ENCODE measurements at places on chromosomes 7 and 10. TPM values are rescaled to one million over a fixed set of nuclear protein-coding genes. Genes with fewer than 3 reads are reported as not detected.

- DNase-seq: no peak
These were observed 126.2 kb downstream of the RNF133 start for GRCh38 chr7:122572706-122573105.

DNA sequence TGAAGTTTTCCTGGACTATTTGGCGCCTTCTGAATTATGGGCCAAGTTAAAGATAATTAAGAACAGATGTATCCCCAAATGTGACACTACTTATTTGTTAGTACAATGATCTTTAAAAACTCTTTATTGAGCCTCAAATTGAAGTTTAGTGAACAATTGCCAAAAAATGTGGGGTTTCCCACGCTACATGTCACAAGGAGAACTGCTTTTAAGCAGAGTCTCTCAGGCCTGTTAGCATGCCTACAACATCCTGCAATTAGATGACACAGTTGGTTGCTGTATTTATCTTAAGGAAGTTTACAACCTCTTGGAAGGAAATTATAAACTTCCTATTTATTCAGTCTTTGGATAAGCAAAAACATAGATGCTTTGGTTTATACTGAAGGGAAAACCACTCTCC, 733.0 kb downstream of the TNS3 start:
- DNase-seq: no peak

Gene CDNF
- 1.2 TPM for total RNA-seq

GRCh38 chr7:114949231-114949630, 27.3 kb downstream of the MDFIC start:
- no peak for DNase-seq

Gene SPDYE1
- not detected for total RNA-seq

Gene AVPI1
- total RNA-seq: 182 TPM

Gene ACTL6B
- total RNA-seq: not detected

- peak; percentile 61 for DNase-seq
These were observed at the start of gene PRKAR2B for GRCh38 chr7:107044347-107045194. TSS of gene PRKAR2B (plus strand) at chr7:107044705. CDS start at chr7:107044908, 203 bp downstream.

DNA sequence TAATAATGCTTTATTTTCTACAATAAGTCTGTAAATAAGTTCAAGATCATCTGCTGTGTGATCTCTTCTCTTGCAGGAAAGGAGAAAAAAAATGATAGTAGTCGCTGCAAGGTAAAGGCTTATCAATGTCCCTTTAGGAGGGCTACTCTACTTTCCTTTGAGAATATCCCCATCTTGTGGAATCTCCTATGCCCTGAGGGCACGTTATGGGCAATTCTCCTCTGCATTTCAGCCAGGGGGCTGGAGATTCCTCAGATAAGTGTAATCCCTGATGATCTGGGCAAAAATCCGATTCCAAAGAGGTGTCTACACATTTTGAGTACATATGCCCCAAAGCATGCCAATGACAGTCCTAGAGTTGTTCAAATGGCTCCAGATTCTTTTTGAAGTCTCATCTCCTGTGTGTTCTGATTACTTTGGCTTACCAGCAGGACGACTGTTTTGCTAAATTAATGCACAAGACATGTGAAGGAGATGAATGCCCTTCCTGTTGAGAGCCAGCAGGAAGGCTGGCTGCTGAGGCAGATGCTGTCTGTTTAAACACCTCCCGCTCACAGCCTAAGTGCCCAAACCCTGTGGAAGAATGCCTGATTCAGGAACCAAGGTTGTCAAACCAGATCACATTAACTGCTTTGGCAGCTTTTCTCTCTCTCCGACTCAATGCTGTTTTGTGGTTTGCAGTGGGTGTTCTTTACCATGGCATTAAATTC, 171.2 kb upstream of the COL1A2 start:
- DNase-seq: no peak

- DNase-seq: no peak
These were observed 29.2 kb downstream of the COA1 start for GRCh38 chr7:43700059-43700501.

DNA sequence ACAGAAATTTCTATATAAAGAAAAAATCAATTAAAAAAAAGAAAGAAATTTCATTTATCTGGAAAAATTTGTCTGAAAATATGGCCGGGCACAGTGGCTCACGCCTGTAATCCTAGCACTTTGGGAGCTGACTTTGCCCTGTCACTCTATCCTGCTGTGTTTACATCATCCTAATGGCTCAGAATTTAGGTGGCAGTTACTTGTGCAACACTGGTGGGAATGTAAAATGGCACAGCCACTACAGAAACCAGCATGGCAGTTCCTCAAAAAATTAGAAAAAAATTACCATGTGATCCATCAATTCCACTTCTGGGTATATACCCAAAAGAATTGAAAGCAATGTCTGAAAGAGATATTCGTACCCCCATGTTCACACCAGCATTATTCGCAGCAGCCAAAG, 405.2 kb upstream of the AUTS2 start:
- no peak for DNase-seq

GRCh38 chr7:107469929-107470328, at the start of gene GPR22:
TSS of gene GPR22 (plus strand) at chr7:107470057. CDS start at chr7:107474061, 4,004 bp downstream.
- no peak for DNase-seq

DNA sequence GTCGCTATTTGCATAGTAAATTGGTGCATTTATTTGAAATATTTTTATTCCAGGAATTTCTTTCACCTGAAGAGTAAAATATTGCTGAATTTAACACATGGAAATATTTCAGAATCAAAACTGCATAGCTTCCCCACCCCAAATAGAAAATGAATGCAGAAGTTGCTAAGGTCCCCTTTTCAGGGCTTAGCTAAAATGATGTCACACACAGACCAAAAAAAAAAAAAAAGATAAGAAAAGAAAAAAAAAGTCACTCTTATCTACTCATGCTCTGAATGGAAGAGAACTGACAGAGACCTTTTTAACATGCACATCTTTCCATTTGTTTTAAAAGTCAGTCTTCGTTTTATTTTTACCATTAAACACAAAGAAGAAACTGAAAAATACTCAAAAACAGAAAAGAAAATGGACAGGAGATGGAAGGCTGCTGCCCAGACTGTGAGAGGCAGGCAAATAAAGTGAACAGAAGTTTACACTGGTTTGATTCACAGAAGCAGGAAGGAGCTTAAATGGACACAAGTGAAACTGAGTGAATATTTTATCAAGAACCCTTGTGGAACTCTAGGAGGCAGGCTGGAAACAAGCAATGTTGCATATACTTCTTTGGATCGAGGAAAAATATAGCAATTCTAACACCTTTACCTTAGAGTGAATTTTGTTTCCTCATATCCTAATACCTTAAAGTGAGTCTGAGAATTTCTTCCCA, 32.0 kb downstream of the PSMC2 start:
- no peak for DNase-seq

GRCh38 chr7:156080596-156080995, 268.3 kb upstream of the SHH start:
- no peak for DNase-seq

Gene PCLO
- total RNA-seq: 0.78 TPM

DNA sequence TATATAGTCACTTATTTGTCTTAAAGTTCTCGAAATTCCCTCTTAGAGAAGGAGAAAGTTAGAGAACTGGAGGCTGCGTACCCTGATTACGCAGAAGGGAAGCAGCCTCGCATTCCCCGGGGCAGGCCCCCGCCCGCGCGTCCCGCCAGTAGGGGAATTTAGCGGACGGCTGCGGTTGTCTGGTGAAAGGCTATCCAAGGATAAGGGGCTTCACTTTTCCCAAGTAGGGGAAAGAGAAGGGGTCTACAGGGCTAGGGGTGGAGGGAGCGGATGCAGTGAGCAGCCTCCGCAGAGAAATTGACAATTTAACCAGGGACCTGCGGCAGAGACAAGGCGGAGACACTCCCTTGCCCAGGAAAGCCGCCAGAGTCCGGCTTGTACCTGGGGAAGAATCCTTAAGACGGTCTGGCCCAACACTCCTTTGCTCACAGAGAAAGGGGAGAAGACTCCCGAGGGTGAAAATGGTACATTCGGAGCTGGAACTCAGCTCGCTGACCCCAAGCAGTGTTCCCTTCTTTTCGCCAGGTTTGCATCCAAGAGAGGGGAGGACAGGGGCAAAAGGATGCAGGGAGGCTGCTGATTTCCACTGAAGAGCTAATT, 994 bp upstream of the MAGI2 start:
- peak; percentile 24 for DNase-seq

DNA sequence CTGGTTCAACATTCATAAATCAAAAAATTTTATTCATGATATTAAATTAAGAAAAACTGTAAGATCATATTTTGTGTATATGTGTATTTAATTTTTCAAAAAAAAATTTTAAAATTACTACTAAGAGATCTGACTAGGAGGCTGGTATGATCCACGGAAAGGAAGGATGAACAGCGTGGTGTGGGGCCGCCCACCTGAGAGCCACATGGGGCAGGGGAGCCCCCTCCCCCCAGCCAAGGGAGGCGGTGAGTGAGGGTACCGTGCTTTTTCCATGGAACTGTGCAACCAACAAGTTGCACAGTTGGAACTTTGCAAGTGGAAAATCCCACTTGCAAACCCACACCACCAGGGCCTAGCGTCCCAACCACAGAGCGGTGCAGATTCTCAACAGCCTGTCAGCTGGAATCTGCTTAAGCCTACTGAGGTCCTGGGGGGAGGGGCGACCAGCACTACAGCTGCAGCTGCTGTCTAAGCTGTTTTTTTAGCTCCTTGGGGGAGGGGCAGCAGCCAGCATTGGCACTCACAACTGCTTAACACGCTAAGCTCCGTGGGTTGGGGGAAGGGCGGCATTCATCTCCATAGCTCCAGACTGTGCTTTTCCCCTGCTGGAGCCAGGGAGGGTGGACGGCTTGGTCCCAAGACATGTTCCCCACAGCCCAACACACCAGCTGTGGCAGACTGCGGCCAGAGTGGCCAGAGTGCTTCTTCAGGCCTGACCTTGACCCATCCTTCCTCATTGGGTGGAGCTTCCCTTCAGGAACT, 94.2 kb upstream of the IGFBP3 start:
- no peak for DNase-seq

Gene TAS2R4
- 1.5 TPM for total RNA-seq

- DNase-seq: no peak
These were observed 19.9 kb upstream of the C10orf105 start for GRCh38 chr10:71739358-71739900.

Gene CYP3A7
- not detected for total RNA-seq

Gene PRKAR2B
- 33.1 TPM for total RNA-seq

DNA sequence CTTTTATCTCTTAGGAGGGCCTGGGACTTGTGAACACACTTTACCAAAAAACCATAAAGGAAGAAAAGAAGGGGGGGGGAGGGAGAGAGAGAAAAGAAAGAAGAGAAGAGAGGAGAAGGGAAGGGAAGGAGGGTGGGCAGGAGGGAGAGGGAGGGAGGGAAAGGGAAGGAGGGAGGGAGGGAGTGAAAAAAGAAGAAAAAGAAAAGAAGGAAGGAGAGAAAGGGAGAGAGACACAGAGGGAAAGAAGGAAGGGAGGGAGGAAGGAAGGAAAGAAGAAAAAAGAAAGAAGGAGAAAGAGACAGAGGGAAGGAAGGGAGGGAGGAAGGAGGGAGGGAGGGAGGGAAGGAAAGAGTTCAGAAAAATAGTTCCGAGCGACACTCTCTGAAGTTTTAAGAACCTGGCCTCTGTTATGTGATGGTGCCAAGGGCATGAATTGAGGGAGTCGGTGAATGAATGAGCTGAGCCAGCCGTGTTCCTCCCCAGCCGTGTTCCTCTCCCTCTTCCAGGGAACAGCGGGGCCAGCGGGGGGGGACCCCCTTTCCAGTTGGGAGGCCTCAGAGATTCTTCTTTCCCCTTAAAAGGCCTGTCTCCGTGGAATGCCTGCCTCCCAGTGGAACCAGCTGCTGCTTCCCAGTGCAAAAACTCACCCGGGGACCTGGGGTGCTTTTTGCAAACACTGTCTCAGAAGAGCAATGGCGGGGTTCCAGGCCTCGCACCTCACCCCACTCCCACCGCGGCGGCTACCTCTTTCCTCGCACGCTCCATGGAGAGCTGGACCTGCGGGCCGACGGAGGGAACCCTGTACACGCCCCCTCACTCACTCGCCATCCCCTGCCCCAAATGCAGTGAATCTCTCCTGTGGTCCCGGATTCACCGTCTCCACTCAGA, 84.1 kb downstream of the FOXL3 start:
- no peak for DNase-seq
